IPS DF 6.9 (cell line): ENCODE measurements at places on chromosomes 16 and 17.

DNA sequence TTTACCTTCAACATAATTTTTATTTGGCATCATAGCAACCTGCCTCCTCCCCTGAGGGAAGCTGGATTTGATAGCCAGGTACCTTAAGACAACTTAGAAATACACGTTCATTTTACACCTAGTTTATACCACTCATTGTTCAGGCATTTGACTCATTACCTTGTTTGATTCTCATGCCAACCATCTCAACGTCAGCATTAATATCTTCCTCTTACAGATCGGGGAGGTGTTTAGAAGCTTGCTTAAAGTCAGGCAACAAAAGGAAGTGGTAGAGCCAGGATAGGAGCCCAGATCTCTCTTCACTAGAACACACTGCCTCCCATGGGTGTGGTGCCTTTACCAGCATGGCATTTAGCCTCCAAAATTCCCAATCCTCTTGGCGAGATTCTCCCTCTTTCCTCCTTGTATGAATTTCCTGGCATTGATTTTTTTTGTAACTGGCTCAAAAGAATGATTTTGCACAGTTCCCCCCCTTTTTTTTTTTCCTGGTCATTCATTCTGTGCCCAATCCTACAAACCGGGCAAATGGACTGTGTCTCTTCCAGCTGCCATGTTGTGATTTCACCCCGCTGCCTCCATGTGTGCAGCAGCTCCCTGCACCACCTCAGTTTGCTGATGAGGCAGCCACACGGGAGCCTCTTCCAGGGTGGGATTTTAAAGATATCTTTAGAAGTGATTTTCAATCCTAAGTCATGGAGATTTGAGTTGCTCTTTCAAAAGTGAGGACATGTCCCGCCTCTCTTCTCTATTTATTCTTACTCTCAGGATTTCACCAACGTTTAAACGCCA is 383.6 kb downstream of the UTP18 start:
- DNase-seq = no peak
- no peaks in the 10 kb centered on the region for H3K36me3 ChIP-seq
- peaks cover 9% of the 10 kb centered on the region for H3K4me1 ChIP-seq
- H3K4me3 ChIP-seq = no peak overlapping the region
- H3K27ac ChIP-seq = no peak overlapping the region

DNA sequence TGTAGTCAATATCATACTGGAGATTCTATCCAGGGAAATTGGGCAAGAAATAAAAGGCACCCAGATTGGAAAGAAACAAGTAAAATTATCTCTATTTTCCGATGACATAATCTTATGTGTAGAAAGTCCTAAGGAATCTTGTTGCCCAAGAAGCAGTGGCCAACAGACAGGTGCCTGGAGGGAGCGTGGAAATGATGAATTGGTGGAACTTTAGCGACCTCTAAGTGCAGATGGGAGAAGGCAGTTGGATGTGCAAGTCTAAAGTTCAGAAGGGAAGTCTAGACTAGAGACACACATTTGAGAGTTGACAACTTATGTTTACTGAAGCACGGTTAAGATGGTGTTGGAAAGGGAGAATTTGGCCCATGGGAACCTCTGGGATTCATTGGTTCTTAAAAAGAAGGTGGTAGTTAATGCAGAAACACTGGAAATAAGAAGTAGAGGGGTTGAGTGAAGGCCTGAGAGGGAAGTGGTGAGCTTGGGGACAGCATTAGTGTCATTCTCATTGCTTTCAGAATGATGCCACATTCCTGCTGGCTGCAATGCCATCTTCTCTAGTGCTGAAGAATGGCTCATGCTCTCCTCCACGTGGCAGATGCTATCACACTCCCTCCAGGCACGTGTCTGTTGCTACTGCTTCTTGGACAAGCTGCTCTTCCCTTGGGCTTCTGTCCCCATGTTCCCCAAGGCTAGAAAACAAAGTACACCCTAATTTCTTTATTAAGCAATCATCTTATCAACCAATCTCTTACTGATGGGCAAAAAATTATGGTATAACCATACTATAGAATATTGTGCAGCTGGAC is 24.0 kb downstream of the TAT start:
- H3K4me1 ChIP-seq = no peaks in the 10 kb centered on the region
- no peak overlapping the region for H3K27ac ChIP-seq
- no peaks in the 10 kb centered on the region for H3K36me3 ChIP-seq
- H3K27me3 ChIP-seq = no peaks in the 10 kb centered on the region
- no peak overlapping the region for H3K4me3 ChIP-seq
- DNase-seq = no peak

GRCh38 chr17:58318627-58319172 is 9.9 kb downstream of the TSPOAP1 start:
- DNase-seq = no peak
- H3K27ac ChIP-seq = no peak overlapping the region
- no peaks in the 10 kb centered on the region for H3K4me1 ChIP-seq
- H3K27me3 ChIP-seq = no peaks in the 10 kb centered on the region; the same call in 1 of the 2 replicates

DNA sequence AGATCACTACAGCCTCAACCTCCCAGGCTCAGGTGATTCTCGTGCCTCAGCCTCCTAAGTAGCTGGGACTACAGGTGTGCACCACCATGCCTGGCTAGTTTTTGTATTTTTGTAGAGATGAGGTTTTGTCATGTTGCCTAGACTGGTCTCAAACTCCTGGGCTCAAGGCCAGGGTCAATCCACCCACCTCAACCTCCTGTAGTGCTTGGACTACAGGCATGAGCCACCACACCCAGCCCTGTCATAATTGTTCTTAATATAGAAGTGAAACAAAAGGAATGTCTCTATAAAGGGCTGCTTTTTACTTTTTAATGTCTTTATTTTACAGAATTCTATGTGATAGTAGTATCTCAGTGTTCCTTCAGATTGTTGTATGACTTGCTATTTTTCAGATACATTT is 345.2 kb upstream of the TBX2 start:
- H3K27ac ChIP-seq = no peak overlapping the region
- no peak for DNase-seq
- H3K36me3 ChIP-seq = no peaks in the 10 kb centered on the region
- H3K4me3 ChIP-seq = no peak overlapping the region
- no peaks in the 10 kb centered on the region for H3K27me3 ChIP-seq

- DNase-seq = no peak
- no peaks in the 10 kb centered on the region; the same call in 1 of the 2 replicates for H3K27me3 ChIP-seq
- no peaks in the 10 kb centered on the region for H3K36me3 ChIP-seq
Measured at GRCh38 chr17:74433421-74434121, 1.7 kb downstream of the GPRC5C start.
